ENCODE measurements at places on chromosomes 2 and 18.

DNA sequence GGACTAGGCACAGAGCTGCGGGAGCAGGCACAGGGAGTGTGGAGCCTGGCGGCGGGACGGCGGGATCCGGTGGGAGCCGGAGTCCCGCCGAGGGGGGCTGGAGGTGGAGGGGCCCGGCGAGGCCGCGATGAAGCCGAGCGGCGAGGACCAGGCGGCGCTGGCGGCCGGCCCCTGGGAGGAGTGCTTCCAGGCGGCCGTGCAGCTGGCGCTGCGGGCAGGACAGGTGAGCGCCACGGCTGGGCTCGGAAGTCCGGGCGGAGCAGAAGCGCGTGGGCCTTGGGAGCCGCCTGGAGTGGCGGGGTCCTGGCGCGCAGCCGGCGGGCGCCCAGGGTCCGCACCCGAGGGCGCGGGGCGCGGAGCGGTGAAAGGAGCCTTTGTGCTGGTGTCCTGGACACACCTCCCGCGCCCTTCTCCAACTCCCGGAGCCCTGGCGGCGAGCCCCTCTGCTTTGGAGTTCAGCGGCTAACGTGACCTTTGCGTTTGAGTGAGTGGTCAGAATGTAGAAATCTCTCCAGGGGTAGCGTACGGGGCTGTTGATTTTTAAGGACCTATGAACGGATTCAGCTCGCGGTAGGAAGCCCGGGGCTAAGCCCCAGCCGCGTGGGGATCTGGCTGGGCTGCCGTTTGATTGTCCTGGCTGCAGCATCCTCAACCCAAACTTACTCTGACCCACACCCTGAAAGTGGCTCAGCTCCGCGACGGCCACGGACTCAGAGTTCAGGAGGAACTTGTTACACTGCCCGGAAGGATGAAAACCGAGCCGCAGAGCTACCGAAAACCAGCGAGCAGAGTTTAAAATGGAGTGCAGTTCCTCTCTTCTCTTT is 448 bp downstream of the IMPA2 start:
- peak; percentile 32 for DNase-seq

GRCh38 chr2:67277450-67277849 is 119.7 kb upstream of the ETAA1 start:
- DNase-seq, result no peak

- DNase-seq, result peak; percentile 77
Observed at GRCh38 chr2:205706769-205707381, 24.6 kb downstream of the NRP2 start.

DNA sequence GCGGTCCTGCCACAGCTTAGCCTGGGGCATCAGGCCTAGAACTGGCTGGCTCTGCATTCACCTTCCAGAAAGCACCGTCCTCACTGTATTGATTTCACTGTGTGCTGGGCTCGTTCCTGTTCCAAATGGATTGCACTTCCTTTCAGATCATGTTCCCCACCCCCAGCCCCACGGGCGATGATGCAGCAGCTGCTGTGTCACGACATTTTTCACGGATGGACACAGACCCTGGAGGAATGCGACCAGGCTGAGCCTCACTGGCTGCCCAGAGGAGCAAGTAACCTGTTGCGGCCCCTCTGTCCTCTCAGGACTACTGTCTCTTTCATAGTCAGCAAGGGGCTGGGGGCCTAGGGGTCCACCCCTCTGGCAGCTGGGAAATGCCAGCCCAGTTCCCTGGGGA is 50.3 kb downstream of the CAPN13 start:
- DNase-seq, result no peak

DNA sequence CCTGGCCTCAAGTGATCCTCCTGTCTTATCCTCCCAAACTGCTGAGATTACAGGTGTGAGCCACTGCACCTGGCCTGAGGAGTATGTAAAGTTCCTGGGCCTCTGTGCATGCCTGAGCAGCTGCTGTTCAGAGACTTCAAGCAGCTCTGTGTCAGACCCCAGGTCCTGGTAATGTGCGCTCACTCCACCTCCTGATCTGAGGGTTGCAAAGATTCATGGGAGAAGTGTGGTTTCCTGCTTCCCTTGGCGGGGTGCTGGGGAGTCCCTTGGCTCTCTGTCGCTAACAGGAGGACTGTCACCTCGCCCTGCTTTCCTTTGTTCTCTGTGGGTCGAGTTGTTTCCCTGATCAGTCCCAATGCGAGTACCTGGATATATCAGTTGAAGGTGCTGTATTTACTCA is 8.6 kb upstream of the IL36A start:
- DNase-seq, result peak; percentile 61

GRCh38 chr2:114076961-114077360 is 187.1 kb downstream of the ACTR3 start:
- DNase-seq, result no peak

- no peak for DNase-seq
Observed at GRCh38 chr2:70706026-70706795, 61.8 kb downstream of the ADD2 start.

DNA sequence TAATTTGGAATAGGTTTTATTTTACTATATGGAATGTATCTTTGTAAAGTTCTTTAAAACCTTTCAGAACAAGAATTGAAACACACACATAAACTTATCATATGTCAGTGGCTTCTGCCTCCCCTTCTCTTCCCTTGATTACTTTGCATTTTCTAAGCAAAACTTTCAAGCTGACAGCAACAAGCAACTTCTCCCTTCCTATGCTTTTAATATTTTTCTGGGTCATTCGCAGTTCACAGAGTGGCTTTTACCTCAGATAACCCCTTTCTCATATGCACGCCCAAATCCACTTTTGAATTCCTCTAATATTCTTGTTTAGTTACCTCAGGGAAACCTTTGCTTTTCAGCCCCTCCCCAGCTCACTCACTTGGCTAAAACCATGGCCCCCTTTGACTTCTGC is 36.7 kb upstream of the CDC42EP3 start:
- no peak for DNase-seq

- DNase-seq, result no peak
Observed at GRCh38 chr2:60353863-60354262, 199.6 kb downstream of the BCL11A start.
